ENCODE measurements at places on chromosomes 4 and X.

GRCh38 chr4:164379694-164380093, 374.2 kb upstream of the SMIM31 start:
- no peak for DNase-seq

- DNase-seq = no peak
Measured at GRCh38 chr4:161457906-161458305, 705.9 kb downstream of the FSTL5 start.

DNA sequence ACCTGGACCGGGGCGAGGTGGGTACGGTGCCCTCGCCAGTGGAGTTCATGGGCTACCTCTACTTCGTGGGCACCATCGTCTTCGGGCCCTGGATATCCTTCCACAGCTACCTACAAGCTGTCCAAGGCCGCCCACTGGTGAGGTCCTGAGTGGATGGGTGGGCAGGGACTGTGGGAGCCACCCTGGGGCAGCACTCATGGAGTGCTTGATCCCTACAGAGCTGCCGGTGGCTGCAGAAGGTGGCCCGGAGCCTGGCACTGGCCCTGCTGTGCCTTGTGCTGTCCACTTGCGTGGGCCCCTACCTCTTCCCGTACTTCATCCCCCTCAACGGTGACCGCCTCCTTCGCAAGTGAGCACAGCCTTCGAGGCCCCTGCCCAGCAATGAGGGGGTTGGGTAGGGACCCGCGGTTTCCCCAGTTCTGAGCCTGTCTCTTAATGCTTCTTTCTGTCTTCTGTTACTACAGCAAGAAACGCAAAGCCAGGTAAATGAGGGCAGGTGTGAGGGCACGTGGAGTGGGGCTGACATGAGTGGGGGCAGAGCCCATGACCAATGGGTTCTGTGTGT, 3.7 kb downstream of the PORCN start:
- no peak for DNase-seq

GRCh38 chr4:24334906-24335305, 249.4 kb downstream of the DHX15 start:
- DNase-seq = no peak

DNA sequence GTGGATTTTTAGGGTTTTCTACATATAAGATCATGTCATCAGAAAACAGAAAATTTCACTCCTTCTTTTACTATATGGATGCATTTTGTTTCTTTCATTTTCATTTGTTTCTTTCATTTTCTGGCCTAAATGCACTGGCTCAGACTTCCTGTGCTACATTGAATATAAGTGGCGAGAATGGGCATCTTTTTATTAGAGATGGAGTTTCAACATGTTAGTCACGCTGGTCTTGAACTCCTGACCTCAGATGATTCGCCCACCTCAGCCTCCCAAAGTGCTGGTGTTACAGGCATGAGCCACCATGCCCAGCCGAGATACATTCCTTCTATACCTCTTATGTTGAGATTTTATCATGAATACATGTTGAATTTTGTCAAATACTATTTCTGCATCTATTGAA, 61.8 kb downstream of the BRWD3 start:
- no peak for DNase-seq

DNA sequence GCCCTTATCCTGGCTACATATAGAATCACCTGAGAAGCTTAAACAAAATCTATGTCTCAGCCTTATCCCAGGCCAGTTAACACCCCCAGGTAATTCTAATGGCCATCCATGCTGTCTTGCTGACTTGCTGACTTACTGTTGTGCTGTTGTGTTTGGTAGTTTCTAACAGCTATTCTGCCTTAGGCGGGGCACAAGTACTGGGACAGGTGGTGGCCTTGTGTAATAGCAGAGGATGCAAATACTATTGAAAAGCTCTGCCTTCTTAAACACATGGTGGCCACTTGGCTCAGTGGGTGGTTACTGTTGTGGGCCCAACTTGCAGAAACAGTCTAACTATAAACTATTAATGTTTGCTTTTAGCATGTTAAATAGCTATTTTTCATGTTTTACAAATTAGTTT, 56.2 kb downstream of the CDS1 start:
- DNase-seq = no peak

DNA sequence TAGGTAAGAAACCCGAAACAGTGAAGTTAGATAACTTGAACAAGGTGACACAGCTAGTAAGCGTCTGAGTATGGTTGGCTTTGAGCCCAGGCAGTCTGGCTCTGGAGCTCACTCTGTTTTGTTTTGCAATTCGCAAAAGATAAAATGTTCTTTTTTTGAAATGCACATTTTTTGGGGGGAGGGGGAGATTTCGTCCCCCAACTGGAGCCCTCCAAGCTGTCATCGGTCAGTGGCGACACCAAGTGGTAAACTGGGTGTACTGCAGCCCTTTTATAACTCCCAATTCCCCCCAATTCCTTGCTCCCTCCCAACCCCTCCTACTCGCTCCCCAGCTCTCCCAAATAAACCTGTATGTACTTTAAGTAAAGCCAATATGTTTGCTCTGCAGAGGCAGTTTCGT, 2.8 kb upstream of the CLCN5 start:
- no peak for DNase-seq

- DNase-seq = no peak
Measured at GRCh38 chr4:107855723-107856122, 31.0 kb downstream of the SGMS2 start.

- DNase-seq = no peak
Measured at GRCh38 chr4:83581411-83582288, 45.7 kb downstream of the GPAT3 start.

- DNase-seq = no peak
Measured at GRCh38 chrX:86014421-86014820, 32.9 kb downstream of the CHM start.
